ENCODE measurements at places on chromosomes 3 and 15.

DNA sequence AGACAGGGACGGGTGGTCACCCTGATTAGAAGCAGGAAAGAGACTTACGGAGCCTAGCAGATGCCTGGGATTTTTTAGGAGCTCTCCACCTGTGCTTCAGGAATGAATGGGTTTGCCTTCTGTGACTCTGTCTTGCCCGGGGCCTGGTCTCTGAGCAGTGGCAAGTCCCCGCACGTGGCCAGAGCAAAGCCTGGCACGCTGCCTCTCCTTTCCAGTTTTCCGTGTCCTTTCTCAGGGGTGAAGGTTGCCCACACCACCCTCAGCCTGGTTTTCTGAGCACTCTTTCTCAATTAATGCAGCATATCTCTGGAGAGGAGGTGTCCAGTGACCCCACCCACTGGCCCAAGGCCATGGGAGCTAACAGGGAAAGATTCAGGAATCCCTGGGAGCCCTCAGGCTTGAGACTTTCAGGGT lies 14.5 kb upstream of the CHST14 start:
- DNase-seq = no peak

- DNase-seq = no peak
Measured at GRCh38 chr3:47008851-47009224, 29.4 kb downstream of the NBEAL2 start.

DNA sequence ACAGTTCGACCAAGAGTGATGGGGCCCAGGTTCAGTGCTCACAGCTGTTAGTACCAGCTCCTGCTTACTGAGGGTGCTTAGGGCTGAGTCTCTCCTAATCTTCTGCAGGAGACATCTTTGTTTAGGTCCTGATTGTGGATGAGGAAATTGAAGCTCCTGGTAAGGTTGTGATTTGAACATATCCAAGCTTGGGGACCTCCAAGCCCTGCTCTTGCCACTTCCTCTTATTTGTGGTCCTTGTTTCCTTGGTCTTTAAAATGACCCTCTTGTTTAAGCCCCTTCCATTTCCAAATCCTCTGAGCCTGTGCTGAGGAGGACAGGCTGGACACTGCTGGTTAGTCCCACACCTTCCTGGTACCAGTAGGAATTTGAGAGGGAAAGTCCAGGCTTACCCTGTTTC lies 87.0 kb downstream of the EEFSEC start:
- no peak for DNase-seq

DNA sequence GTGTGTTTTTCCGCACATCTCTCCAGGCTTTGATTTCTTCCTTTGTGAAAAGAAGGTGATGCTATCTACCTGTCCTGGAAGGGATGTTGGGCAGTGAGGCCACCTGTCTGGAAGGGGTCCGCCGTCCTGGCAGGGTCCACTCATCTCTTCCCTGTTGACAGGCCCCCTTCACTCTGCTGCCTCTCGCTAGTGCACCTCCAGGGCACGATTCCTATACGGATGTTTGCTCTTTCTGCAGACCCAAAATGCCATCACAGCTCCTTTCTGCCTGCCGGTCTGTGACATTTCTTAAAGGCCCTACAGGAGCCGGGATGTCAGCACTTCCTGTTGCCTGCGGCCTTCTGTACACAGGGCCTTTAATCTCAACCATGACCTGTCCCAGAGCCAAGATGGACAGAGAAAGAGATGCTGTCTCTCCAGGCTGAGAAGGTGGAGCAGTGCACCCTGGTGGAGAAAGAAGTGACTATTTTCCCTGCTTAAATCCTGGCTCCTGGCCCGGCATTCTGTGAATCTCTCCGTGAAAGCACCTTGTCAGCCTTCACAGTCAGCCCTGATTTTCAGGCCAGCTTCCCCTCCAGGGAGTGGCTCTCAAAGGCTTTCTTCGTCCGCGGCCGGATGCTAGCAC lies 7.4 kb downstream of the FAM3D start:
- no peak for DNase-seq

GRCh38 chr15:35690698-35691116 lies 144.7 kb upstream of the DPH6 start:
- no peak for DNase-seq

- no peak for DNase-seq
Measured at GRCh38 chr15:36062357-36062756, 516.4 kb upstream of the DPH6 start.

DNA sequence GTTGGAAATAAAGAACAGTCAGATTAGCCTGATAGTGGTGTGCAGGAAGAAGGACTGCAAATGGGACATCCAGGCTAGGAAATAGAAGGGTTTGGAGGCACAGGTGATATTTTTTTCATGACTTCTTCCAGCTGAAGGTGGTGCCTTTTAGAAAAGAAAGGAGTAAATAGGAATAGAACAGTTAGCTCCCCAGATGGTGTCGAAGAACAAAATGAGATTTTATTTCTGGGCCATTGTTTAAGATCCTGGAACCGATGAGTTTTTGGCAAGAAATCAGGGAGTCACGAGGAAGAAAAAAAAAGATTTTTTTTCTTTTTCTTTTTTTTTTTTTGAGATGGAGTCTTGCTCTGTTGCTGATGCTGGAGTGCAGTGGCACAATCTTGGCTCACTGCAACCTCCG lies 9.8 kb upstream of the NCK1 start:
- no peak for DNase-seq

DNA sequence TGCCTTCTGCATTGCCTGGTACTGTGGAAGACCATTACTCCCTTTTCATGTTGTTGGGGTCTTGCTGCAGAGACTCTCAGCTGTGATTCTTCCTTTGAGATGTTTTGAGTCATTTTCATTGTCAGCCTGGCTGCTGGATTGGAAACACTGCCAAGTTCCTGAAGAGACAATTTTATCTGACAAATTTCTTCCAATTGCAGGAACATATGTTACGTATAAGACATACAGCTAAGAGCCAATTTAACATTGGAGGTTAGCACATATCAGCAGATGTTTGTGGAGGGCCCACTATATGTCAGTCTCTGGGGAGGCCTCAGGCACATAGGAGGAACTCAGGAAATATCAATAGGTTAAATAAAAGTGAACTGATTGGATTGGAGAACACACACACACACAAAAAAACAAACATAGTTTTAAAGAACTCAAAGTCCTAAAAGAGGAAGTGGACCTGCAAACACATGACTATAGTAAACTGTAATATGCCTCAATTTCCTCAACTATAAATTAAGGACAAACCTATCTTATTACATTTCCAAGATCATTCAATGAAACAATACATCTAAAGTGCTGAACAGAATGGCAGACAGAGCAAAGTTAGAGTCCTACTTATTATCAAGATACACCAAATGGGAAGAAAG lies 172.3 kb downstream of the MYRIP start:
- DNase-seq = no peak

GRCh38 chr3:71227270-71227661 lies 356.3 kb downstream of the FOXP1 start:
- peak; percentile 52 for DNase-seq

GRCh38 chr15:91023720-91024119 lies 1.3 kb upstream of the VPS33B start:
- DNase-seq = no peak

DNA sequence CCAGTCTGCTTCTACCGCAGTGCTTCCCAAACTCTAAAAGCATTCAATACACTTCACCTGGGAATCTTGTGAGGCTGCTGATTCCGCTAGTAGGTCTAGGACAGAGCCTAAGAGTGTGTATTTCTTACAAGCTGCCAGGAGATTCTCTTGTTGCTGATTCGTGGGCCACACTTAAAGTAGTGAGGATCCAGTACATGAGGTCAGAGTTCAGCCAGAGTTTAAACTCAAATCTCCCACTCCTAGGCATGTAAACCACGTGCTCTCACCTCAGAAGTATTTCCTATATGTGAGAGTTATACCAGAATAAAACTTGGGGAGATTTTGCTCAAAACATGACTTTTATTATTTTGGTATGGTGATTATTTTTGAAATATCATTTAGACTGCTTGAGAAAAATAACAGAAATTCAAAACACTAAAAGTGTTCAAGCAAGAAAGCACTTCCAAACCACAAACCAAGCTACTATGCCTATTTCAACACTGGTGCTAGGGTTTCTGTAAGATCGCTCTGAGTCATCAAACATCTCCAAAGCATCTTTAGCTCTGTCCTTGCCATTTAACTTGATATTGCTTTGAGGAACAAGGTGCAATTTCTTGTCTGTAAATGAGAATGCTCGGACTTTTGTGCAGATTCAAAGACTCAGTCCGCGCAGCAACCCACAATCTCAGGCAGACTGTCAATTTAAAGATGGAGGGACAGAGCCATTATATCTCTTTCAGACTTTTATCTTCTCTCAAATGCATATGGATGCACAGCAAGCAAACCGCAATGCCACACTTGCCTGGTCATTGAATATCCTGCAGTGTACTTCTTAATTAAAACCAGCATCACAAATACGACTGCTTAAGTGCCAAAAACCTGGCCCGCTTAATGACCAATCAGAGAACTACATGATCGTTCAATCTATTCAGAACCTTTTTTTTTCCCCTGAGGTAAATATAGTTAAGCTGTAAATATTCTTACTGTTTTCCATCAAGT lies 59.8 kb downstream of the AGTR1 start:
- DNase-seq = no peak

DNA sequence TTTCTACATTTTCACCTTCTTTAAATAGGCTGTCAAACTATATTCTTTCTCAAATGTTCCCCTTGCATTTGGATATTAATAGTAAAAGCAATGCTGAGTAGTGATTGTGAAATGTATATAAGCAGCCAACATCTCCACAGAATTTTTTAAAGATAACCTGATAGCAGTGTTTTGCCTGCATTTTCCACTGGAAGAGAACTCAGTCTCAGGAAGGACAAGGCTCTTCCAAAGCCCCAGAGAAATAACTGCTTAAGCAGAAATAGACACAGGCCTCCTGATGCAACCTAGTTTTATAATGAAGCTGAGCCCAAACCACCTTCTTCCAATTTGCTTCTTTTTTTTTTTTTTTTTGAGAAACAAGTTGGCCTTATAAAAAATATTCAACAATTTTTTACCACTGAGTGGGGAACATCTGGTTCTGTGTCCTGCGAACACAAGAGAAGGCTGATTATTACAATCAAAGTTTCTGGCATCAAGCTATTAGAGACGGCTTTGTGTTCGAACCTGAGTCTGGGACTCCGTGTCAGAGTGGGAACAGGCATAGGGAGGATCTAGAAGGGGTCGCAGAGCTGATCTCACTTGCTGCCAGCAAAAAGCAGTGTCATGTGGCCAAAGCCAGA lies 332.5 kb upstream of the TBL1XR1 start:
- DNase-seq = no peak

- DNase-seq = no peak
Measured at GRCh38 chr15:68536331-68537095, 42.3 kb upstream of the CORO2B start.

GRCh38 chr3:84600703-84601225 lies 358.0 kb upstream of the CADM2 start:
- DNase-seq = no peak

- DNase-seq = no peak
Measured at GRCh38 chr3:3199306-3199705, 19.8 kb upstream of the CRBN start.

DNA sequence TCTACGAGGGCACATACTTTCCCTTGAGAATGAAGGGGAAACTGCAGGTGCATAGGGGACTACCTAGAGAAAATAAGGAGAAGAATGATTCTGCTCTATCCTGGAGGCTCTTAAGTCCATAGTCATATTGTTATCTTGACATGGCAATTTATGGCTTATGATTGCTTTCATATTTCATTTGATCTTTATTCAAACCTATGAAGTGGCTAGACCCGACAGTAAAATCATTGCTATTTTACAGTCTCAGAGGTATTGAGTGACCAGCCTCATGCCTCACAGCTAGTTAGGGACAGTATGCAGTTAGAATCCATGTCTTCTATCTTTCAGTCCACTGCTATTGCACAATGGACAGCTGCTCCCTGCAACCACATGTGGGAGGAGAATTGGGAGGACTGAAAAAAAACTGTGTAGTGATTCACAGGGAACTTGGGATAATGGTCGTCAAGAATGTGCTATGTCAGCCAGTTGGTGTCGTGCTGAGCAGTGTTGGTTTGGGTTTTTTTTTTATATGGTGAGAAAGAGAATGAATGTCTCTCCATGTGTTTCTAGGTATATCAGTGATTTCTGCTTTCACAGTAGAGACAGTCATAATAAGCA lies 63.2 kb upstream of the SPPL2A start:
- DNase-seq = no peak

DNA sequence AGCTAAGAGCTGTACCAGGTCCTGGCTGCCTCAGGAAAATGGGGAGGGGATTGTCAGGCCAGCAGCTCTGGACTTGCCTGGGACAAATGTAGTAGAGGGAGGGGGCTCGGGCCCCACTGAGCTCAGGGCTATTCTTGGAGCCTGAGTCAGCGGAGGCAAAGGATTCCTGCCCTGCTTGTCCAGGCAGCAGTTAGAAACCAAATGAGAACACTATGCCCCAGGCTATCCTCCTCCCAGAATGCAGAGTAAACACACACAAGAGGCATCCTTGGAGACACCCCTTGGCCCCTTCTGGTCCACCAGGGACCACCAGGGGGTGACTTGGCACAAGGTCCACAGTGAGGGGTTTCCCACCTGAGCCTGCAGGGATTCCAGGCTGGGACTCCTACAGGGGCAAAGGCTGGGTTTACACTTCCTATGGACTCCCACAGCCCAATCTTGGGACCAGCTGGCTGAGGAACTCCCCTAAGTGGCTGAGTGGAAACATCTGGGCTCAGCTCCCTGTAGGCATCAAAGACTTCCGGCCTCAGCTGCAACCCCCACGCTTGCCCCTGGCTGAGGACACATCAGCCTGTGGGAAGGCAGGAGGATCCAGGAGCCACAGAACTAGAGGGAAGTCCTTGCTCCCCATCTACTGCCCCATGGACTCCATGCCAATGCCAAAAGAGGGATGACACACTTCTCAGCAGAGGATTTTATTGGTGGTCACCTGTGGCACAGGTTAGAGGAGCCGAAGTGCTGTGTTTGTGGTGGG lies 3.4 kb upstream of the COL7A1 start:
- no peak for DNase-seq

DNA sequence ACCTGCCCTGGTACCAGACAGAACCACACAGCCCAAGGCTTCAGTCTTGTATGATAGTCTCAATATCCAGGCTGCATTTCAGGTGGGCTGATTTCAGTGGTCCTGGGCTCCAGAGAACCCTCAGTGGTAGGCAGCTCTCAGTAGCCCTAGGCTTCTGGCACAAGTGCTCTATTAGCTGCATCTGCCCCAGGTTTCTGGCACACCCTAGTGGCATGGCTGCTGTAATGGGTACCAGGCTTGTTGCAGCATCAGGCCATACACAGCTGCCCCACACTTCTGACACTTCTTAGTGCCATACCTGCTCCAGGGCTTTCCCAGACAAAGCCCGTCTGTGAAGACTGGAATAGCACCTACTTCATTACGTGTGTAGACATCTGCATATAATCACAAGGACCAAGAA lies 1062.2 kb upstream of the EPHA6 start:
- DNase-seq = no peak

GRCh38 chr3:126360714-126361060 lies 3.5 kb upstream of the KLF15 start:
- no peak for DNase-seq

- no peak for DNase-seq
Measured at GRCh38 chr15:91624353-91624968, 229.0 kb upstream of the SLCO3A1 start.

GRCh38 chr3:1088503-1088902 lies 4.3 kb upstream of the CNTN6 start:
- DNase-seq = no peak

All from stimulated activated naive CD4-positive, alpha-beta T cell (primary cell).